Activated CD4-positive, alpha-beta memory T cell treated with anti-CD3 and anti-CD28 coated beads, Interleukin-2, amount 10 ng/mL, durations not matched to agents 7 days and 5 days (primary cell): ENCODE measurements at places on chromosomes 2 and 18.

DNA sequence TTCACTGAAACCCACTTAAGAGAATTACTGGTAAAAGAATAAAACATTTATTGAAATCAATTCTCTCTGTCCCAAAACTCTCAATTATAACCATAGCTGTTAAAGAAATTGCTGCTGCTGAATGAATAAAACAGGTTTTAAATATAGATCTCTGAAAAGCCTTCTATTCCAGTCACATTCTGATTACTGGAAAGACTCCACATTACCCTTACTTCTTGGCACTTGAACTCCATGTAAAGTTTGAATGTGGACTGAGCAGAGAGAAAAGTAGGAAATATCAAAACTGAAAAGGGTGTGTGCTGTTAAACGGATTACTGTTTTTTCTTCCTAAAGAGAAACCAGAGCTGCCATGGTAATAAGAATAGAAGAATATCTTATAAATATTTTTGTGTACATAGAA lies 655.3 kb upstream of the SETBP1 start:
- DNase-seq: no peak

DNA sequence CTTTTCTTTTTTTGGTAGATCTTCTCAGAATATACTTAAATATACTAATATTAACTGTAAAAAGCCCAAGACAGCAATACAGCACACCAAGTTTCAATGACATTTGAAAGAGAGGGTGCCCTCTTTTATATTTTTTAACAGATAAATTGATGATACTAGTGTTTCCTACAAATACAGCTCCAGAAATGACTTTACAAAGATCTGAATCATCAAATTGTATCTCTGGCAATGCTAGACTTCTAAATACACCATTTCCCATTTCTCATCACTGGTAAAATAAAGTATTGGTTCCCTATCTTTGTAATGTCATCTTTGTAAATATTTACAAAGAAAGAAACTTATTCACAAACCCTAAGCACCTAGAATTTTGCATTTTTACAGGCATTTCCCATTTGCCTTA lies 281.3 kb downstream of the EXOC6B start:
- no peak for DNase-seq

- DNase-seq: no peak
Observed at GRCh38 chr2:17429130-17429529, 89.1 kb downstream of the RAD51AP2 start.

DNA sequence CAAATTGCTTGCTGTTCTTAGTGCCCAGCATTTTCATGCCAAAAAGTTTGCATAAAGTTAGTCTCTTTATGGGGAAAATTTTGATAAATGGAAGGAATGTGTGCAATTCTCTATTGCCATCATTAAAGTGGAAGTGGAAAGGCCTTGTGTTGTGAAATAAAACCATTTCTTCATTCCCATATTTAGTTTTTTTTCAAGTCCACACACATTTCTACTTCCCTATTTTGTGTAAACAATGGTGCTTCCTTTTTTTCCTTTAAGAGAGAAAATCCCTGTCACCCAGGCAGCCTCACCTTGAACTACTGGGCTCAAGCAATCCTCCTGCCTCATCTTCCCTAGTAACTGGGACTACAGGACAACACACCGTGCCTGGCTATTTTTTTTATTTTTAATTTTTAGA lies 42.3 kb upstream of the NCOA1 start:
- no peak for DNase-seq

DNA sequence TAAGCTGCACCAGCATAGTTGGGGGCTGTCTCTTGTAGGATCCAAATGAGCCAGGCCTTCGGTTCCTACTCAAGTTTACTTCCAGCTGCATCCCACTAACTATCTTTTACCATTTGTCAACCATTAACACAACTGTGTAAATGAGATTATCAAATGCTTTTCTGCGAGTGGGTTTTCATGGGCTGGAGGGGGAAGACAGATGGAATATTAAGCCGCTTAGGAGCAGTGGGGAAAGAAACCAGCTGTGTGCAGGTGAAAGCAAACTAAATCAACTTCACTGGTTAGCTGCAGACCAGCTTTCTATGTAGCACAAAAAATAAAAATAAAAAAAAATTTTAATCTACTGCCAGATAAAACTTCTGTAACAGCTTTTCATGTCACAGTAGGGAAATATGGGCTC lies 307.3 kb upstream of the FBXO11 start:
- DNase-seq: no peak

GRCh38 chr2:1609040-1609439 lies 135.3 kb downstream of the PXDN start:
- no peak for DNase-seq

DNA sequence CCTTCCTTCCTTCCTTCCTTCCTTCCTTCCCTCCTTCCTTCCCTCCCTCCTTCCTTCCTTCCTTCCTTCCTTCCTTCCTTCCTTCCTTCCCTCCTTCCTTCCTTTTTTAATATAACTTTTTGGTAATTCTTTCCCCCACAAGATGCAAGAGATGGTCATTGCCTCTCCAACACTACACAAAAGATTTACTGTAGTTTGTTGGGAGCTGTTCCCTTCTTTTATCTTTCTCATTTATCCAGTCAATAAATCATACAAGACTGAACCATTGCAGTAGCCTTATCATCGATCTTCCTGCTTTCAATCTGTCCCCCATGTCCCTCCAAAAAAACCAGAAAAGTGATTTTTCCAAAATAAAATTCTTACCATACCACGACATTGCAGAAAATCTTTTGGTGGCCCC lies 8.2 kb downstream of the APCDD1 start:
- no peak for DNase-seq

GRCh38 chr2:129805899-129806298 lies 173.6 kb upstream of the RAB6C start:
- no peak for DNase-seq

GRCh38 chr2:119234021-119235019 lies 10.7 kb downstream of the STEAP3 start:
- DNase-seq: no peak

GRCh38 chr18:79869591-79870300 lies 72.0 kb downstream of the KCNG2 start:
- DNase-seq: no peak

GRCh38 chr18:41207706-41208105 lies 747.3 kb upstream of the PIK3C3 start:
- no peak for DNase-seq

DNA sequence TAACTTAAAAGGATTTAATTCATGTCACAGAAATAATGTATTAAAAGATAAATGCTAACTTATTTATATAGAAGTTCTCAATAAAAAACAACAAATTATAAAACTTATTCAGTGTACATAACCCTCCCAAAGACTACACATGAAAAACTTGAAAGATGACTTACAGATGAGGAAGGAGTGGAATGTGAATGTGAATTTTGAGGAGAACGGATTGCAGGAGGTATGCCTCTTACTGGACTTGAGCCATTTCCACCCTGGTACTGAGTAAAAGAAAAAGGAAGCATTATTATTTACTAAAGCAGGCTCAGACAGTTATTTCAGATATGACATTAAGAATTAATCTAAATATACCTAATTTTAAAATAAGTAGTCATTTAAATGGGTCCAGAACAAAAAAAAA lies 104.4 kb downstream of the TLK1 start:
- DNase-seq: no peak

DNA sequence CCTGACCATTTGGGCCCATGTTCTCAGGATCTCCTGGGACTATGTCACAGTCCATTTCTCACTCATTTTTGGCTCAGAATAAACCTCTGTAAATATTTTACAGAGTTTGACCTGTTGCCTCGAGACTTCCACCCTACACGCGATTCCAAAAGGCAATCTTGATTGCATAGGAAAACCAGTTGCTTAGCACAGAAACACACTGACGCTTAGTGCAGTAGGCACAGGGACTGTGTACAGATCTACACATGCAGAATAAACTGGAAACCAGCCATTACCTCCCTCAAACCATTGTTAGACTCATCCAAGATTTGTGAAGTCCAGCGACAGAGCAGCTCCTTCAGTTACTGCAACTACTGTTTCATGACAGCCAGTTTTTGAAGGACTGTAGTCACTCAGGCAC lies 73.0 kb downstream of the NCKAP5 start:
- DNase-seq: no peak

DNA sequence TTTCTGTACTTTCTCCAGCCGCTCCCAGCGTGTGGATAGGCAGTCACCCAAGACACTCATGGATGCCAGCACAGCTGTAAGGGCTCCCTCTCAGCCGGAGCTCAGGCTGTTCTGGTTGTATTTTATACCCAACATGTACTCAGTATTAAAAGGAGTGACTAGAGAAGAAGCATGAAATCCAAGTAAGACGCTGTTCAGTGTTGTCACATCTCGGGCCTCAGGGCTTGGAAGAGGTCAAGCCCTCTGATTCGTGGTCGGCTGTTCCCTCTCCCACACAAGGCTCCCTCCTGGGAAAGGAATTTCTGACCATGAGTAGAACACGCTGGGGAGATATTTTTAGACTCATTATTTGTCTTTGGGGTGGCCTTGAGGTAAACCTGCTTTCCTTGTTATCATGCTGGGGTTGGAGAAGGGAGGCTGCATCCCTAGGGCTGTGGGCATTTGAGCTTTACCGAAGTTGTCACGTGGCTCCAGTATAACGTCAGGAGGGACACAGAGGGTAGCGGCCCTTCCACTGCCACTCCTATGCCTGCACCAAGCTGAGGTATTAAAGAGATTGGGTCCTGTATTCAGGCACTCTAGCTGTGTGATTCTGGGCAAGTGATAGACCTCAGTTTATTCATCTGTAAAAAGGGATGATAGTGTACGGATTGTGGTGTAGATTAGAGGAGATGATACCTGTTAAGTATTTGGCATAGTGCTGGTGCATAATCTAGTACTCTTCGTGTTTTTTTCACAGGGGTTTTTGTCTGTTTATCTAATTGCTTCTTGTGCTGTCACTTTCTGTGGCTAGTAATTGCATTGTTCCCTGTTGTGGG lies 34.1 kb downstream of the HK2 start:
- no peak for DNase-seq

- DNase-seq: no peak
Observed at GRCh38 chr2:60478660-60479059, 74.8 kb downstream of the BCL11A start.

DNA sequence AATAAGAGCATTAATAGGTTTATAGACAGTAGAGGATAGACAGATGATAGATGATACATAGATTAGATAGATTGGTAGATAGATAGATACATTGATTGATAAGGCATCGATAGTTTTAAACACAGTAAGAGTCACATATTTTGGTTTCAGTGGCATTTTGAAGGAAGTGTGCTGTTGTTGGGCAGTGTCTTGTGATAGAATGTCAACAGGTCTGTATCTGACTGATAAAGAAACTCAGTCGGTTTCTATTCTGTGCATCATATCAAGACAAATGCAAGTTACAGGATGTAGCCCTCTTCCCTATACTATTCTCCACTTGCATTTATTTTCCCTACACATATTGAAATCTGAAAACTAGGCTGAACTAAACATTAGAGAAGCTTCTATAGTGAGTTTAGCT lies 1229.0 kb upstream of the ZEB2 start:
- DNase-seq: no peak

- peak; percentile 8 for DNase-seq
Observed at GRCh38 chr2:240298803-240299709, 136.4 kb upstream of the GPC1 start.

DNA sequence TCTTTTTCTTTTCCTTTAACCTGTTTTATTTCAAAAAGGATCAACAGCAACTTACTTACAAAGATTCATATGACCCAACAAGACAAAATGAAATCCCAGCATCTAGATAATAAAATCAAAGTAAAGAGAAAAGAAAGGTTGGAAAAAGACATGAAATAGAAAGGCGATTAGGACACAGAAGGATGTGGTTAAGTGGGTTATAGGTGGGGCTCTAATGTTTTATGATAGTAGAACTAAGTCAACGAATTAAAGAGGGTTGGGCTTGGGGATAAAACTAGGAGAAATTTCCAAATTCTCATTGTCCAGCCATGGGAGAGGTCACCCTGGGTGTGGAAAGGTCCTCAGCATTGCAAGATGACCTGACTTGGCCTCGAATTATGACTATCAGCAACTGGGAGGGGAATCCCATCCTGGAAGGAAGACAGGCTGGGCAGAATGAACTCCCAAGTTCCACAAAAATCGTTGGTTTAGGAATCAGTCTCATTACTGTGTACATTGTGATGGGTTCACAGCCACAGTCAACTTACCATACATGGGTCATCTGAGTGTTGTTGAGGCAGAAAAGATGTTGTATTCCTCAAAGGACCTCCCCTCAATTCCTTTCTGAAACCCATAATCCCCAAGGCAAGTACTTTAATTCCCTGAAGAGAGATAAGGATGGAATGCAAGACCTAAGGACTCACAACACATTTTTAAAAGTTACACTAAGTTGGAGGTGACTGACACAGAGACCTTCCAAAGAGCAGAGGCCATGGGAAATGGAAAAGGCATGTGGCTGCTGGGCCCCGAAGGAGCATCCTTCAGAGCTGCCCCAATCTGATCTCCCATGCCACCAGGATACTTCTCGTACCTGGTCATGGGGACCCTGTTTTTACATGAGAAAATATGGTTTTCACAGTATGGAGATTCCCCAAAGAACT lies 167.6 kb downstream of the UXS1 start:
- DNase-seq: no peak

- DNase-seq: no peak
Observed at GRCh38 chr2:41618754-41619153, 429.1 kb upstream of the PKDCC start.

DNA sequence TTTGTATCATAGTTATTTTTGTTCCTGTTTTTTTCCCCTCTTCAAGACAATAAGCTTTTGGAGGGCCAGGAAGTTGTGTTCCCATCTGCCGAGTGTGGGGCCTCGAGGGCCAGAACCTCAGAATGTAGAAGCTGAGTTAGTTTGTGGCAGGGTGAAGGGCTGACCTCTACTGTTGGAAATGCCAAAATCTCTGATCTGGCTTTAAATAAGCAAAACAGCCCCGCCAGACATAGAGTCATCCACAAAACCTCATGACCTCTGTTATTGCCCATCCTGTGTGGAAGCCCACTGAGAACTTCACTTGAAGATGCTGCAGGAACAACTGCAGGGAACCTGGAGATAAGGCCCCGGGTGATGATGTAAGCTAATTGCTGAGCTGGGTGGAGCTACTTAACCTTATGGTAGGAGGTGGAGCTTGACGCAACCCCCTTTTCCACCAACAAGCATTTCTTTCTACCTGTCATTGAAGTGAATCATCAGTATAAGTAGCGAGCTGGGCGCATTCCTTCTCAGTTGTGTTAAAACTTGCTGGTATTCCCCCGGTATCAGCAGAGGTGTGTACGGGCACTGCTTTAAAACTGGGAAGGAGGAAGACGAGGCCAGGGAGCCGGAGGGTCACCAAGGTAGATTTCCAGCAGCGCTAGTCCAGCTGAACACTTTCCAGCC lies 177.2 kb downstream of the NEDD4L start:
- DNase-seq: no peak

- DNase-seq: no peak
Observed at GRCh38 chr18:5729983-5730699, 165.2 kb downstream of the TMEM200C start.

GRCh38 chr2:212618636-212619035 lies 80.0 kb upstream of the ERBB4 start:
- DNase-seq: no peak

GRCh38 chr18:49813319-49814146 lies at the start of gene ACAA2:
TSS of gene ACAA2 (minus strand) at chr18:49813533. CDS start at chr18:49813484, 49 bp downstream.
- peak; percentile 87 for DNase-seq
